ENCODE measurements at places on chromosomes 4 and X.

DNA sequence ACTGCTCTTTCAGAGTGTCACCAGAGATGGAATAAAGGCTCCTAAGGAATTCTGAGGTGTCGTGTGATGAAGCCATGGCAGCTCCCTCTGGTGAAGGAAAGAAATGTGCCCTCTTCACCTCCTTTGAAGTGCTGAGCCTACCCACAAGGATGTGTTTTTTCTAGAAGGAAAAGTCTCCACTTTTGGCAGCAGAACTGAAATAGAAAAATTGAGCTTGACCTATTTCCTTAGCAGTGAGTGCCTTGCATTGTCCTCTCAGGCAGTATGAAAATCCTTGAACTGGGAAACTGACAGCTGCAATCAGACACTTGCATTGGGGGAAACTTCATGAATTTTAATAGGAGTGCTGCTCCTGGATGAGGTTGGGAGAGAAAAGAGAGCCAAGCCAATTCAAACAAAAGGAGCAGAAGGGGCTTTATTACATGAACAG, 95.2 kb downstream of the DCLK2 start:
- DNase-seq: no peak

DNA sequence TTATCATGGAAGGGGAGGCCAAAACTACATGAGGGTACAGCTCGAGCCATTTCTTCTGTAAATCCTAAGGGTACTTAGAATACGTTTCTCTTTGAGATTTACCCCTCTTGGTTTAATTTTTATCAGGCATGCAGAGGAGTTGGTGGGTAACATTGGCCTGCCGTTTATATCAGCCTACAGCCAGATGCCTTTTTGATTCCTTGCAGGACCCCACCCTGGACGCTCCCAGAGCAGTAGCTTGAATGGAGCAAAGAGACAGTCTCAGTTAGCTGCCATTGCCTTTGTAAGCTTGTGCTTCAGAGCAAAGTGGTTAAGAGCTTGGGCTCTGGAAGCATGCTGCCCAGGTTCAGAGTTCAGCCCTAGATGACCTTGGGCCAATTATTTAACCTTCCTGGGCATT, 9.0 kb downstream of the DOCK11 start:
- DNase-seq: no peak

- DNase-seq: peak; percentile 83
These were observed 1.7 kb downstream of the PRAF2 start for GRCh38 chrX:49071877-49072711.

GRCh38 chr4:145043306-145043705, 54.7 kb downstream of the ANAPC10 start:
- DNase-seq: no peak

DNA sequence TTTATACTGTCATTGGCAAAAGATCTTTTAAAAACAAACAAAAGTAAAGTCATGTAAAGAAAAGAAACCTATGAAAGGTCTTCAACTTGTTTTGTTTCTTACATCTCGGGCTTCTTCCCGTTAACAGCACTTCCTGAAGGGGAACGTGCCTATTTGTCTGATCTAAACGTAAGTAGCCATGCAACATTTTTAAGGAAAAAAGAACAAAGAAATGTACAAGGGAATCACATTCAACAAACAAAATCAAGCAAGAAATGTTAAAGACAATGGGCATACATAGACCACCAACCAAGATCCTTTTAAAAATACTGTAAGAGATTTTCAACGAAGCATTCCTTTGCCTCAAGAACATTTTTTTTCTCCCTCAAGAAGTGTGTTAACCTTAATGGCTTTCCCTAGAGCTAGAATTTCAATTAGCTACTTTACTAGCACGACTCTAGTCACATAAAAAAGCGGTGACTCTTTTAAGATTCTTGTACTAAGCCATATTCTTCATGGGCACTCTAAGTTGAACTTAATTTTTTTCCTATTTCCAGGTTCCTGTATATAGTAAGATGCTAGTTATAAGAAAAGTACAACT, 112.0 kb upstream of the TTC29 start:
- peak; percentile 54 for DNase-seq

GRCh38 chr4:67048530-67048929, 496.8 kb downstream of the CENPC start:
- no peak for DNase-seq

DNA sequence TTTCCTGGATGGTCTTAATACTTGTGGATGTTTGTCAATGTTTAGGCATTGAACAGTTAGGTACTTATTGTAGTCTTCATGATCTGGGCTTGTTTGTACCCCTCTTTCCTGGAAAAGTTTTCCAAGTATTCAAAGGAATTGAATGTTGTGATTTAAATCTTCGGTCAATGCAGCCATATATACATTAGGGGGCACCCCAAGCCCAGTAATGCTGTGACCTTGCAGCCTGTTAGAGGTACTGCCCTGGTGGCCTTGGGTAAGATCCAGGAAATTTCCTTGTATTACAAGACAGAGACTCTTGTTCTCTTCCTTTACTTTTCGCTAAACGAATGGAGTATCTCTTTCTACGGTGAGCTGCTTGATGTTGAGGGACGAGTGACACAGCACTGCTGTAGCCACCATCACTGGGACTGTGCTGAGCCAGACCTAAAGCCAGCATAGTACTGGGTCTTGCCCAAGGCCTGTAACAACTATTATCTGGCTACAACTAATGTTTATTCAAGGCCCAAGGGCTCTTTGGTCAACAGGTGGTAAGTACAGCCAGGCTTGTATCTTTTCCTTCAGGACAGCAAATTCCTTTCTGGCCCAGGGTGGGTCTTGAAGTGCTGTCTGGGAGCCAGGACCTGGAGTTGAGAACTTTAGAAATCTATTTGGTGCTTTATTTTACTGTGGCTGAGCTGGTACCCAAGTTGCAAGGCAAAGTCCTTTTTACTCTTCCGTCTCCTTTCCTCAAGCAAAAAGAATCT, 118.3 kb upstream of the ATOH1 start:
- no peak for DNase-seq

- no peak for DNase-seq
These were observed 13.8 kb downstream of the BCOR start for GRCh38 chrX:40083979-40084359.

DNA sequence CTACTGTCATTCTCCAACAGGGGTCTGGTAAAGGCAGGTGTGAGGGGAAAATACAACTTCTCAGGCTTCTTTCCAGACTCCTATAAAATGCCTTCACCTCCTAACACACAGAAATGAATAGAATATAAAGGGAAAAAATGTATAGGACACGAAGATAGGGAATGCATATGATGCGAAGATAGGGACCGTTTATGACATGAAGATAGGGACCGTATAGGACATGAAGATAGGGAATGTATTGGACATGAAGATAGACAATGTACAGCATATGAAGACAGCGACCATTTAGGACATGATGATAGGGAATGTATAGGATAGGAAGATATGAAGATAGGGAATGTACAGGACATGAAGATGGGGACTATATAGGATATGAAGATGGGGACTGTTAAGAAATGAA, 10.5 kb downstream of the IRF2 start:
- DNase-seq: no peak

- DNase-seq: no peak
These were observed 463.5 kb upstream of the FAM241A start for GRCh38 chr4:111681751-111682150.

DNA sequence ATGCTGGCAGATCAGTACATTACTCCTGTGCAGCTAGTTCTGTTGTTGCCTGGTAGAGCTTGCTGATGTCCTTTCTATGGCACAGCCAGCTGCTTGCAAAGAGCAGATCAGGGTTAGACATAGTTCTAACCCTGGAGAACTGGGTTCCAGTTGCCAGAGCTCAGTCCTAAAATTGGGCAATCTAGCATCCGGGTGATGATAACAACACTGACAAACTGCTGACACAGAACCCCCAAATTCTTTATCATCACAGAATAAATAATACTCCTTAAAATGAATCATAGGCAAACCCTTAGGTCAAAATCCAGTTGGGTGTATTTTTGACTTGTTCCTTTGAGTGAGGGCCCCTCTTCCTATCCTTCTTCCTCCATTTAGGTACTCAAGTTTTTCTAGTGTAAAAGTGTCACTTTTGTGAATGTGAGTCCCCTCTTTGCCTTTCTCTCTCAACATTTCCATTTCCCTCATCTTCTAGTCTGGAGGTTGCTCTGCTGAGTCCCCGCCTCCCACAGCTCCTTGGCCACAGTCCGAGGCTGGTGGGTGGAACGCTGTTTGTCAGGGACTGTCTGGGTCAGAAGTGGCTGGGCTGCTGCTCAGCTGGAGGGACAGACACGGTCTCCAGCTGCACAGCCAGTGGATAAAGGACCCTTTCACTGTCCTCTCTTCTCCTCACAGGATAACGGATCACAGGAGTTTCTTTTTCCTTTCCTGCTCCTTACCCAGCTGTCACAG, 93.6 kb upstream of the RASGEF1B start:
- DNase-seq: no peak

DNA sequence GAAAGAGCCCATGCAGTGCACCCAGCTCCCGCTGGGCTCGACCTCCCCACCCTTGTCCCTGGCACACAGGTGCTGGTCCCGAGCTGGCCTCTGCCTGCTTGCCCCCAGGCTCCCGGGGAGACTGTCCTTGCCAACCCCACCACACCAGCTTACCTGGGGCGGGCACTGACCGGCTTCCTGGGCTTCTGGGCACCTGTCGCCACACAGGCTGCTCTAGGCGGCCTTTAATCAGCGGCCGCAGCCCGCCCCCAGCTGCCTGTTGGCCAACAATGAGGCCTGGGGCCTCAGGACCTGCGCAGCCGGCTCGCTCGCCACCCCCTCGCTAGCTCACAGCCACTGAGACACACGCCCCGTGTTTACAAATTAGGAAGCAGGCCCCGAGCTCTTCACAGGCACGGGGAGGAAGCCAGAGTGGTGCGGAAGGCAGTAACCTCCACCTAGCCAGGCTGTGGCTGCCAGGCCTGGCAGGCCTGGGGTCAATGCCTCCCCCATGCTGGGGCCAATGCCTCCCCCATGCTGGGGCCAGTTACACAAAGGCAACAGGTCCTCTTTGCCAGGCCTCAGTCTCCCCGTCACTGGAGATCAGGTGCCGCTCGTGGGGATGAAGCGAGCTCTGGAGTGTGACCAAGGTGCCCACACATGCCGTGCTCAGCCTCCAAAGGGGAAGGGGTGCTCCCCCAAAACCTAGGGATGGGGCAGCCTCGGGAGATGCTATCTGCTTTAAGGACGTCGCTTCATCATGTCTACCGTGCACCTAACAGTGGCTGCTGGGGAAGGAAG, at the start of gene TREX2:
TREX2 (minus strand) TSS at position 201 of the 780 bp plus-strand sequence. CDS start 626 bp downstream, outside the sequence.
- no peak for DNase-seq

GRCh38 chr4:108651014-108651791, 804 bp downstream of the OSTC start:
- peak; percentile 60 for DNase-seq

DNA sequence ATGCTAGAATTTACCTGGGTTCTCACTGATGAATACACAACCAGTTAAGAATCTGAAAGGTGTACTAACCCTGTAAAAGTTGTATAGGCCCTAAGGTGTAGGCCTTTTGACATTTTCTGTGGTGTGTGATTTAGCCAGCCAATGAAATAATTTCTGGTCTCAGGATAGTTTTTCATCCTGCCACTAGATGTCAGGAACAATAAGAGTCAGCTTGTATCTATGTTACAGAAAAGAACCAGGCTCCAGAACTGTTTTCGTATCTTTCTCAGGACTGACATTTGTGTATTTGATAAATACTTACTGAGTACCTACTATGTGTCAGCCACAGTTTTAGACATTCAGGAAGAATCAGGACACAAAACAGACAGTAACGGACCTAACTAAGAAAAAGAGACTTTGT, 673.6 kb upstream of the TENM3 start:
- DNase-seq: peak; percentile 56

GRCh38 chr4:129322920-129323319, 227.0 kb downstream of the C4orf33 start:
- no peak for DNase-seq

- DNase-seq: peak; percentile 84
These were observed 132.2 kb downstream of the STIM2 start for GRCh38 chr4:26992657-26993361.

DNA sequence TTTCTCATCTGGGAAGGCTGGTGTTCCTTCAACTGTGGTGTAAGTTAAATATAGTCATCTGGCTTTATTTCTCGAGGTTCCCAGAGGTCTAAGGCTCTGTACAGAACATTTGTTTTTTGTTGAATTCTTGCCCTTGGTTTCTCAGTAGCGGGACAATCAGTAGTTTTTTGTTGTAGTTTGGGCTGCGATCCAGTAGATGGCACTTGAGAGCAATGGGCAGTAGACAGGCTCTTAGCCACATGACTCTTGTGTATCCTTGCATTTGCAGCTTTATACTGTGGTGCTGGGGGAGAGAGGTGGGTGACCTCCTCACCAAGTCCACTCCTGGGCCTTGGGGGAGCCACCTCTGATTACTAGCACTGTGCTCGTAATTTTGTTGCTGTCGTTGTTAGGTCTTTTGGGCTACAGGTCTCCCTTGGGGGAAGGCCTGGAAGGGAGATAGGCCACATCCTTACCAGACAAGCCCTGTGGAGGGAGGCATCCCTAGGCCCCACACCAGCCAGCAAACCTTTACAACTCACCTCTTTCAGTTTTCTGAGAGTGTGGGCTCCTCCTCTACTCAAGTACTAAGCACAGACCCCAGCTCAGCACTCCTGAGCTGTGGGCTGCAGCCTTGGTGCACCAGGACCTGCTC, 8.1 kb downstream of the ETDB start:
- peak; percentile 21 for DNase-seq

DNA sequence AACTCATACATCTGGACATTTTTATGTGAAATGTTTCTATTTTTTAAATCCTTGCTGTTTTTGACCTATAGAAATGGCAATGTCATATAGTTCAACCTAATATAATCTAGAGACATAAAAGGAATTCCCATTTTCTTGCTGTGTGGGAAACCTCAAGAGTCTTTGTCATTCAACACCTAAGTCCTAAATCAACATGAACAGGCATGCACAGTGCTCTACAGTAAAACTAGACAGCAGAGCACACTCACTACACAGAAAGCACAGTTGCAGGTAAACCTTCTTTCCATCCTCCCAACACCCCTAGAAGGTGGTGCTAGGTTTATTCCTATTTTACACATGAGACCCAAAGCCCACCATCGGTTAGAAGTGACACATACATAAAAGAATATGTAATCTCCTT, 79.1 kb upstream of the C1QTNF7 start:
- no peak for DNase-seq

DNA sequence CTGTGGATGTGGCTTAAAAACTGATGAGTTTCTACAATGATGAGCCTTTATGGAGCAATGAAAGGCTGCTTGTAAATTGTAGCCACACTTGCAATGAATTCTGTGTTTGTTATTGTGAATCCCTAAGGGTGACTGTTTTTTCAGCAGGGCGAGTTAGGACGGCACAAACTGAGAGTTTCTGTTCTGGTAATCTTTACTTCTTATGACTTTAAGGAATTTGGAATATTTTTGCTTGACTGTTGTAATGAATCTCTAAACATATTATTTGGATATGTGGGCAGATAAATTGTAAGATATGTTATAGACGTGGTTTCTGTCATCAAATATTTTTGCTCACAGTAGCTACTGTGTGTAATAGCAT, 22.2 kb downstream of the RBPJ start:
- peak; percentile 61 for DNase-seq

DNA sequence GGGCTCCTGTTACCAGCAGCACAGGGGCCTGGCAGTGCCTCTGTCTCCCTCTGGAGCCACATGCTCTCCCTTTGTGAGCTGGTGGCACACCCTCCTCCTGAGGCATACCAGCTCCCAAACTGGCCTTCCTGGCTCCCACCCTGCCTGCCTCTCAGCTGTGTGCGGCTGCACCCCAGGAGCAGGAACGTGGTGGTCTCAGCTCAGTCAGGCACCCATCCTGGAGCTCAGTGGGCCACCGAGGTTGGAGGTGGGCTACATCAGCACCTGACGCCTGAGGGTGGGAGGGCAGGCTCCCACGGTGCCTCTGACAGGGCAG, 85.9 kb upstream of the NKX1-1 start:
- no peak for DNase-seq

GRCh38 chr4:92825791-92826190, 522.0 kb downstream of the GRID2 start:
- DNase-seq: no peak

- no peak for DNase-seq
These were observed 14.5 kb downstream of the CYP2U1 start for GRCh38 chr4:107945809-107946208.

Data from amniotic epithelial cell (primary cell).